ENCODE measurements at places on chromosomes 4 and X.

- no peak for DNase-seq
Measured at GRCh38 chr4:42703813-42704212, 46.9 kb upstream of the ATP8A1 start.

DNA sequence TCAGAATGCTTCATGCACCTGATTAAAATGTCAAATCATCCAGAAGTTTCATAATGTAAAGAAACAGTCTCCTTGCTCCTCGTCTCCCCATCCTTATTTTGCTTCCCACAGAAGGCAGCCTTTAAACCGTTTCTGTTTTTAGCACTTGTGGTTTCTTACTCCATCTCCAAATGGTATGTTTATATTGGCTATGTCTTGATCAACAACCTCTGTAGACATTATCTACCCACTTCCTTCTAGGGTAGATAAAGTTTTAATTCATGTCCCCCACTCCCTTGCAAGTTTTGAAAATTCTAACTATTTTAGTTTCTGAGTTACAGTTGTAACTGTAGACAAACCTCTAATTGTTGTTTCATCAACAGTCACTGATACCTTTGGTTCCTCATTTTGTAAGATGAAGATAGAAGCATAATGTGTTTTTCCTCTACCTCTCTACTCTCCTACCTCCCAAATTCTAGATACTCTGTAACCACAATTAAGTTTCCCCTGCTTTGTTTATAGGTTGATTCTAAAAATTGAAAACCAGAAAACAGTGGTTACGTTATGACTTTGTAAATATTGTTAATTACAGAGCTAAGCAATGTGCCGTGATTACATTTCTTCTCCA is 291.7 kb upstream of the GATB start:
- peak; percentile 33 for DNase-seq

DNA sequence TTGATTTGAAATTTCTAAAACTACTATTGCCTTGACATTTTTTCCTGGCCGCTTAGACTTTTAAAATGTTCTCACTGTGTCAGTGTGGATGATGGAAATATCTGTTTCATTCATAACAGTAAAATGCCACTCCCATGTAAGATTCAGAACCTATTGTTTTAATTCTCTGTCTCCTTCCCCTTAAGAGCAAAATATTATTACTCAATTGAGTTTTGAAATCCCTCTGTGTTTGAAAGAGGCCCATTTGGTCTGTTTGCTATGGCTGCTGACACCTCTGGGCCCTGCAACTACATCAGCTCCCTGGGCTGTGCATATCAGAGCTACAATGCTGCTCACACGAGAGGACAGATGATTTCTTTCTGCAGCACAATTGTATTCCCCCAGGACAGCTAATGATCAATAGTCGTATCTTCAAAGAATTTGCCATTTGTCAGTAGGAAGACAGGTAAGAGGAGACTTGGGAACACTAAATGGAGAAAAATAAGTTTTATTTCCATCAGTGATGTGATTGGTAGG is 388.0 kb upstream of the GALNT7 start:
- no peak for DNase-seq

DNA sequence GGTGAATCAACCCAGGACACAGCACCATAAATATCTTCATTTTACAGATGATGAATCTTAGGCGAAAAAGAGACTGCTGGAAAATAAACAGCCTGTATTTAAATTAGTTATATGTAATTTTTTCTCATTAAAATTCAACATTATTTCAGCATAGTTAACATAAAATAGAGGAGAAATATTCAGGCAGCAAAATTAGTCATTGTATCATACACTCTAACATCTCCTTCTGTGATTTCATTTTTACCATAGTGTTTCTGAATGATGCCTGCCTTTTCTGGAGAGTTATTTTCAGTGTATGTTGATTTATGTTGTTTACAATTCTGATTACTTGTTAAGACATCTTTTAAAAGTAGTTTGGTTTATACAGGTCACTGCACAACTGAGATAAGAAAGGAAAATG is 82.3 kb upstream of the KCNIP4 start:
- no peak for DNase-seq

- DNase-seq: no peak
Measured at GRCh38 chr4:80900908-80901307, 129.6 kb upstream of the BMP3 start.

GRCh38 chrX:118208481-118208880 is 91.9 kb upstream of the KLHL13 start:
- no peak for DNase-seq

Data from hematopoietic multipotent progenitor cell treated with erythropoietin and hydrocortisone succinate and interleukin-3 and kit ligand, for 6 days (in vitro differentiated cells).